Stimulated activated CD8-positive, alpha-beta memory T cell treated with anti-CD3 and anti-CD28 coated beads, Interleukin-7, amount 100 ng/mL, for 1 hour (primary cell): ENCODE measurements at places on chromosomes 1 and 21.

DNA sequence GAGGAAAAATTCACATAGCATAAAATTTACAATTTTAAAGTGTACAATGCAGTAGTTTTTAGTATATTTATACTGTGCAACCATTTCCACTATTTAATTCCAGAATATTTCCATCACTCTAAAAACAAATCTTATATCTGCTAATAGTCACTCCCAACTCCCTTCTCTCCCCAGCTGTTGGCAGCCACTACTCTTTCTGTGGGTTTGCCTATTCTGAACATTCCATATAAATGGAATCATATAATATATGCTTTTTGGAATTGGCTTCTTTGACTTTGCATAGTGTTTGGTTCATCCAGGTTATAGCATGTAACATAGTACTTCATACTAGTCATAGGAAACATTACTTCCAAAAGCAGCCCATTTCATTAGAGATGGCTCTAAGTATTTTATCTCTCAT lies 25.0 kb upstream of the TMEM39B start:
- DNase-seq: no peak

- no peak for DNase-seq
These were observed 137.8 kb downstream of the GREM2 start for GRCh38 chr1:240474133-240474614.

DNA sequence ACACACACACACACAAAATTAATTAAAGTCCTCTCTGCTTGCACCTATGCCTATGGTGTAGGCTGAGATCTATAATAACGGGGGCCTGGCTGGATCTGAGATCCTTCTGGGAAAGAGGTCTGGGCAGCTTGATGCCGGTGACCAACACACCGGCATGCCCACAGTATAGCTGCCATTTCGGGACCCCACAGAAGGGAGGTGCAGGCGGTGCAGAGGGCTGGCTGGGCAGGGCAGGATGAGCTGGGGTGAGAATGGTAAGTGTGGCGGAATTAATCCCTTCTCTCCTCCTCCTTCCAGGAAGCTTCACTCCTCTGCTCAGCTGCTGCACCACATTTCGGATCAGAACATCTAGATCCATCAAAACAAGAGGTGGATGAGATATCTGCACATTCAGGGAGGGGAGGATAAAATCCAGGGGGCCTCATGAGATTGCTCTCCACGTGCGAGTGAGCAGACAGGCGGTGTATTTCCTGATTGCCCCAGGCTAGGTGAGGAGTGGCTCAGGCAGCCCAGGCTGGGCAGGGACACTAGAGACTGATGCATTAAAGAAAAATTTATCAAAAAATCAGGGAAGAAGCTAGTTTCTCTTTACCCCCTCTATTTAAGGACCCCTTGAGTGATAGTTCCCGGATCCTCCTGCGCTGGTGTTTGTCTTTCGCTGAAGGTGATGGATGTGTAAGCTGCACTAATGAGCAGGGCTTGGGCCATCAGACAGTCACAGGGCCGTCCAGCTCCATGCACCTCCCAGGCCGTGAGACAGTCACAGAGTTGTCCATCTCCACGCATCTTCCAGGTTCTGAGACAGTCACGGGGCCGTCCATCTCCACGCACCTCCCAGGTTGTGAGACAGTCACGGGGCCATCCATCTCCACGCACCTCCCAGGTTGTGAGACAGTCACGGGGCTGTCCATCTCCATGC lies 449.9 kb downstream of the PTPRU start:
- DNase-seq: no peak

- no peak for DNase-seq
These were observed 1.7 kb downstream of the S100A2 start for GRCh38 chr1:153563991-153564390.

DNA sequence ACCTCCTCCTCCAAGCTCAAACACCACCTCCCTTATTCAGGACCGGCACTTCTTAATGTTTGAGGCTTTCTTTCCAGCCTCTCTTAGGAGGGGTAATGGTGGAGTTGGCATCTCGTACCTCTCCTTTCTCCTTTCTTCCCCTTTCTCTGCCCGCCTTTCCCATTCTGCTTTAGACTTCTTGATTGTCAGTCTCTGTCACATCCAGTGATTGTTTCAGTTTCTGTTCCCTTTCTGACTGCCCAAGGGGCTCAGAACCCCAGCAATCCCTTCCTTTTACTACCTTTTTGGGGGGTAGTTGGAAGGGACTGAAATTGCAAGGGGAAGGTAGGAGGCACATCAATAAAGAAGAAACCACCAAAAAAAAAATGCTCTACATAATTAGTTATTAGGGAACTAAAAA lies 5.6 kb downstream of the ELK4 start:
- DNase-seq: no peak

- DNase-seq: no peak
These were observed 31.1 kb upstream of the MTF1 start for GRCh38 chr1:37890378-37891014.

DNA sequence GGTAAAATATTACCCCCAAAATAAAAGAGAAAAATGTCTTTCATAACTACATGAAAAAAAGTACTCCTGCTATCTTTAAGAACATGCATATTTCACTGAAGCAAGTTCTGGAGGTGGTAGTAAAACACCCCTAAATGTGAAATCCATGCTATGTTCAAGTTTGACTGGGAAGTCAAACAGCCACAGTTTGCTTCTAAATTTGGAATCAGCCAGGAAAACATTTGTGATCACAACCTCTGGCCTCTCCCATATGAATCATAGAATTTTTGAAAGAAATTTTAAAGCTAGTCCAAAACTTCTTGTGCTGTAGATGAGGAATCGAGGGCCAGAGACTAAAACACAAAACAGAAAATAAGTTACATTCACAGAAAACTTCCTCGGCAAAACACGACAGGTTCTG lies 6.6 kb downstream of the SORT1 start:
- DNase-seq: no peak

GRCh38 chr1:151721788-151722510 lies 627 bp downstream of the RIIAD1 start:
- DNase-seq: no peak

GRCh38 chr1:2299131-2299627 lies 71.1 kb downstream of the SKI start:
- no peak for DNase-seq

- DNase-seq: no peak
These were observed 18.7 kb upstream of the FMOD start for GRCh38 chr1:203369666-203370065.

- no peak for DNase-seq
These were observed 58.2 kb downstream of the ARHGEF10L start for GRCh38 chr1:17597651-17598050.

- no peak for DNase-seq
These were observed 23.4 kb upstream of the IRF2BP2 start for GRCh38 chr1:234633246-234634003.

DNA sequence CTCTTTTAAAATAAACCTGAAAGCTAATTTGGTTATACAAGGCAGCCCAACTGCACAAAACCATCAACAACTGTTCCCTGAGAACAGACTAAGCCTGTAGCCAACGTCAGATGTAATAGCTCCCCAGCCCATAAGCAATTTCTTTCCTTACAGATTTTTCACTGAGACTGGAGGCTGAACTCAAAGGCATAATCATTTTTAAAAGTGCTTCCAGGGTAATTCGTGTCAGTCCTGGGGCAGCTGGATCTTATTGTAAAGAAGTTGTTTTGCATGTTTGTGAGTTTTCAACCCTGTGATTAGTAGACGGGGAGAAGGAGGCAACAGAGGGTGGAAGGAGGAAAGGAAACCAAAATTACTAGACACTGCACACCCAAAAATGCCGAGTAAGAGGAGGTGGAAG lies 3.2 kb downstream of the DPT start:
- no peak for DNase-seq

GRCh38 chr1:240100371-240100934 lies 8.8 kb downstream of the FMN2 start:
- DNase-seq: no peak

DNA sequence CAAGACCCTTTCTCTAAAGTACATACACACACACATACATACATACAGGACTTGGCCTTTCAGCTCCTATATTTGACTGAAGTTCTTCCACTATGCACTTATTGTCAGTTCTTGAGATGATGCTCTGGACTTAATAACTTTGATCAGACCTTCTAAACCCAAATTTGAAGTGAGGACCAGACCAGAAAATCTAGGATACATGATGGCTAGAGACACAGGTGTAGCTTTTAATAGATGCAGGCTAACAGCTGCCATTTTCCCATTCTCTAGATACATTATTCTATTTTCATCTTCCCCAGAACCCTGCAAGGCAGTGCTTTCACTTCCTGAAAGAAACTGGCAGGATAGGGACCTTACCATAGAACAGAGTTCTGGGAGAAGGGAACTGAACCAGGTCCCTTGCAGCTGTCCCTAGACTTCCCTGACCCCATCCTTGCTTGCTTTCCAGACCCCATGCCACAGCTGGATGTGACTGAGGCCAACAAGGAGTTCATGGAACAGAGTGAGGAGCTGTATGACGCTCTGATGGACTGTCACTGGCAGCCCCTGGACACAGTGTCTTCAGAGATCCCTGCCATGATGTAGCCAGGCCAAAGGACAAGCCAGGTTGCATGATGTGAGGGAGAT lies 14.9 kb upstream of the RAB42 start:
- DNase-seq: no peak

- DNase-seq: no peak
These were observed 39.5 kb downstream of the TOR3A start for GRCh38 chr1:179121159-179121938.

GRCh38 chr1:16385659-16386453 lies 18.8 kb downstream of the SZRD1 start:
- DNase-seq: no peak

- no peak for DNase-seq
These were observed 48.7 kb downstream of the AKT3 start for GRCh38 chr1:243801378-243801777.

DNA sequence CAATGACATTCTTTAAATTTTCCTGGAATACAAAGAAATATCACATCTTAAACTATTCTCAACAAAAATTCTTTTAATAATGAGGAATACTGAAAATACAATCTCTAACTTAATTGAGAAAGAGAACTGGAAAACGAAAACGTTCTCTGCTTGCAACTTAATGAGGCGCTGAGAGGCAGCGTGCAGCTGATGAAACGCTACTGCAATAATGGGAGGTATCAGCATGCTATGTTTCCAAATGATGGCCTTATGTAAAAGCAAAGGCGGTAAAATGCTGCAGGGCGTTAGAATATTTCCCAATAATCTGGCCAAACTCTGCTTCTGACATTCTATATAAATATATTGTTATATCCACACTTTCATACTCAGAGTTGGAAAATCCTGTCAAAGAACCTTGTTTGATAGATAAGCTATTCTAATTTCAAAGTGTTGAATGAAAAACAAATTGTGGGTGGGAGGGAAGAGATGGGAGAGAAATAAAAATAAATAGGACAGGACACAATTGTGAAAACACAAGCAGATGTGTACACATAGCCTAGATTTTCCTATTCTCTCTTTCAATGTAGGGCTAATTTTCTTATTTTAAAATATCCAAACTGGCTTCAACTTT lies 70.9 kb downstream of the APP start:
- DNase-seq: no peak

GRCh38 chr1:234528074-234528865 lies 49.3 kb upstream of the TARBP1 start:
- no peak for DNase-seq

DNA sequence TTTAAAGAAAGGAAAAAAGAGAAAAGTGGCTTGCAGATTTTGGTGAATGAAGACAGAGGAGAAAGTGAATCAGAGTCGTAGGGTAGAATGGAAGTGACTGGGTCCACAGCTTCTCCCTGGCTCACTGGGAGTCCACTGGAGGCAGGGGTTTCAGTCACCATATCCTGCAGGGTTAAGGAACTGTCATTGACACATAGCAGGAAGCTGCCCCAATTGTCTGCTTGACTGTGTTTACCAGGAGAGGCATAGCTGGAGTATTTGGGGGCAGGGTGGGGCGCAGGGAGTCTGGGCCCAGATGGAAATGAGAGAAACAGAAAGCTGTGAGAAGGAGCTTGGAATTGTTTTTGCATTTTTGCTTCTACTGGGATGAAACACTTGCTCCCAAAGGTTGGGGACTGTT lies 228.8 kb upstream of the CSF3R start:
- DNase-seq: no peak

GRCh38 chr21:35245879-35246278 lies 196.8 kb upstream of the RUNX1 start:
- DNase-seq: no peak

DNA sequence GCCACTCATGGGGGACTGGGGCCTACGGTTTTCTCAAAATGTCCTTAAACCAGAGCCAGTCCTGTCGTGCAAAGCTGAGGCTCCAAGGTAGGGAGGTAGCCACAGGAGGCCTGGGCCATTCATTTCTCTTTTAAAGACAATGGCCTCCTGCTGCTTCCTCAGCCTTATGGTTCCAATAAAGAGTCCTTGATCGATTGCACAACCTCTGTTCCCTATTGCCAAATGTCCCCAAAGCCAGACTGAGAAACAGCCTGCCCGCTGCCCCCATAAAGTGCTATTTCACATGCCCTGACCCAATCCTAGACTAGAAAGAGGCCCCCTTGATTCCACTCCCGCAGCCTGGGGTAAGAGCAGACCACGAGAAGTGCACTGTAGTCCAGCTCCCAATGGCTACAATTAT lies 166.7 kb downstream of the CLIC6 start:
- DNase-seq: no peak

DNA sequence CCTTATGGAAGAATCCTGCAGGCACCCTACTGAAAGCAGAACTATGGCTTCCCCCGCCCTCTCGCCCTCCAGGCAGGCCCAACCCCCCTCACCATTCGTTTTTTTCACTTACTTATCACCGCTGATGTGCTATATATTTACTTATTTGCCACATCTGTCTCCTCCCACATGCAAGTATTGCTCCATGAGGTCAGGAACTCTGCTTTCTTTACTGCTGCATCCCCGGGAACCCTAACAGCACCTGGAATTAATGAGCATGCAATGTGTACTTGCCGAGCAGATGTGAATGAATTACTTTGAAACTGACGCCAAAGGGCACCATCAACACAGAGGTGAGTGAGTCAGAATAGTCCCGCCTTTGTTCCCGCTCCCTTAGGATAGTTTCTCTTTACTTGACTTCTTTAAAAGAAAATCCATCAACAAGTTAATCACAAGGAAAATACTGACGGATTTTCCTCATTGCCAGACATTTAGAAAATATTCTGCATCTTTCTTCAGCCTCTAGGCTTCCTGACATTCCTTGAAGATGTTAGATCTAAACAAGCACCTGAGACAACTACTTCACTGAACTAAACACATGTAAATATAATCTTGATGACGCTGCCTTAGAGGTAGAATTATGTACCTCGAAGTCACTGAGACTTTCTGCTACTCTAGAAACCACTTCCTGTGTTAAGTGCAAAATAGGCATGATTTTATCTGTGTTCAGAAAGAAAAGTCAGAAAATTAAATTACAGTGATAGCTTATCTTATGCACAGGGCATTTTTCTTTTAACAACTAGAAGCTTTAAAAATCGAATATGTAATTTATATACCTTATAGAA lies 17.5 kb upstream of the RAB4A start:
- DNase-seq: no peak

- DNase-seq: no peak
These were observed 186.0 kb upstream of the PTGFR start for GRCh38 chr1:78304761-78305160.

- no peak for DNase-seq
These were observed 45.7 kb downstream of the ATP2B4 start for GRCh38 chr1:203672346-203672745.
